ENCODE measurements at places on chromosomes 1 and 21. TPM values are rescaled to one million over a fixed set of nuclear protein-coding genes. Genes with fewer than 3 reads are reported as not detected.

The S100A5 gene
- 1.0 TPM for total RNA-seq

The RHBDL2 gene
- total RNA-seq = not detected

The ATAD3C gene
- total RNA-seq = 0.44 TPM

GRCh38 chr1:169207797-169208520 is 101.5 kb downstream of the ATP1B1 start:
- no peak overlapping the region for H3K4me3 ChIP-seq
- H3K36me3 ChIP-seq = no peaks in the 10 kb centered on the region
- no peak for DNase-seq
- peaks cover 4% of the 10 kb centered on the region for H3K4me1 ChIP-seq
- no peaks in the 10 kb centered on the region for H3K27me3 ChIP-seq

DNA sequence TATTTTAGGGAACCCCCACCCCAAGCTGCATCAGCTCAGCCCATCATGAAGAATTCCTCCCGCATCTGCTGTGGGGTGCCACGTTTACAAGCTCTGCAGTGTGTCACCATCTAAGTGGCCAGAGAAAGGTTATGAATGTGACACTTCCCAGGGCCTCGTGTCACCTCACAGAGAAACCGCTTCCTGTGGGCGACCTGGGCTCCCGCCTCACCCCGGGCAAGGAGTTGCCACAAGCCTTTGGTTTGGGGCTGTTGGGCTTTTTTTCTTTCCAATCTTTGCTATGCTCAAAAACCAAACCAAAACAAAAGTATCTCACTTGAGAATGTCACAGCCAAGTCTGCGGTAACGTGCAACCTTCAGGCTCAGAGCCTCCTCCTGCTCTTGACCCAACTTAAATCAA is 82.1 kb upstream of the ARHGEF16 start:
- no peaks in the 10 kb centered on the region for H3K36me3 ChIP-seq
- peaks cover 42% of the 10 kb centered on the region for H3K4me1 ChIP-seq
- peaks cover 7% of the 10 kb centered on the region for H3K27me3 ChIP-seq
- no peak for DNase-seq
- H3K27ac ChIP-seq = no peak overlapping the region

DNA sequence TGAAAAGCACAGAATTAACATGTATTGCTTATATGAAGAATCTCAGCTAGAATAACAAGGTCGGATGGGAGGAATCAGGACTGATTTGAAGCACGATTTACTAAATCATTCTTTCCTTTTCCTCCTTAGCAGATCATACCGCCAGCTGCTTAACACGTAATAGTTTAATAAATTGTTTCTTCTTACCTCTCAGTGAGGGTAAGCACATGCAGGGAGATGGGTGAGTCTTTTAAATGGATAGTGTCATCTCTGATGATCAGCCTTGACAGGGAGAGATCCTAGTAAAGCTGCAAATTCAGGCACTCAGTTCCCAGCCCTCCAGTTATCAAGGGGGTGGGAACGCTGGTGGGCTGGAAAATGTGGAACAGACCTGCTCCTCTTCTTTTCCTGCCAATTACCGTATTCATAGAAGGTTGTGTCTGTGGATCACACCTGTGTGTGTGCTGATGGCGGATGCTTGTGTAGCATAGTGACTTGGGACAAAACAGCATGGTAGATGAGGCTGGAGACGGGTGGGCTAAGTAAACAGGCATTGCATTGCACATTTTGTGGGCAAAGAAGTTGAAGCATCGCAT is 30.7 kb downstream of the NTPCR start:
- H3K4me1 ChIP-seq = peaks cover 9% of the 10 kb centered on the region
- no peak overlapping the region for H3K4me3 ChIP-seq
- peak; percentile 25 for DNase-seq
- no peaks in the 10 kb centered on the region for H3K27me3 ChIP-seq
- peaks cover 18% of the 10 kb centered on the region for H3K36me3 ChIP-seq

DNA sequence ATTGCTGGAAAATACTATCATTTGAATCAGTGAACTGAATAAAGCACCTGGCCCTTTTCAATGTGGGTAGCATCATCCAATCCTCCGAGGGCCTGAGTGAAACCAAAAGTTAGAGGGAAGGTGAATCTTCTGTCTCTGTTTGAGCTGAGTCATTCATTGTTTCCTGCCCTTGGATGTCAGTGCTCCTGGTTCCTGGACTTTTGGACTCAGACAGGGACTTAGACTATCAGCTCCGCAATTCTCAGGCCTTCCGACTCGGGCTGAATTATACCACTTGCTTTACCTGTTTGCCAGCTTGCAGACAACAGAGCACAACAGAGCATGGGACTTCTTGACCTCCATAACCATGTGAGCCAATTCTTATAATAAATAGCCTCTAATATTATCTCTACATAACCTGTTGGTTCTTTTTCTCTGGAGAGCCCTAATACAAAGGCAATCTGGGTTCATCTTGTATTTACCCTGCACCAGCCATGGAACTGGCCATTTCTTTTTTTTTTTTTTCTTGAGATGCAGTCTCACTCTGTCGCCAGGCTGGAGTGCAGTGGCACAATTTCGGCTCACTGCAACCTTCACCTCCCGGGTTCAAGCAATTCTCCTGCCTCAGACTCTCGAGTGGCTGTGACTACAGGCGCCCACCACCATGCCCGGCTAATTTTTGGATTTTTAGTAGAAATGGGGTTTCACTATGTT is 19.2 kb upstream of the VASH2 start:
- DNase-seq = no peak
- peaks cover 4% of the 10 kb centered on the region for H3K27me3 ChIP-seq
- H3K36me3 ChIP-seq = no peaks in the 10 kb centered on the region
- no peak overlapping the region for H3K27ac ChIP-seq
- no peak overlapping the region for H3K4me3 ChIP-seq
- H3K4me1 ChIP-seq = no peaks in the 10 kb centered on the region

GRCh38 chr1:70436622-70437251 is 25.7 kb downstream of the CTH start:
- DNase-seq = no peak
- no peak overlapping the region for H3K27ac ChIP-seq
- H3K4me3 ChIP-seq = no peak overlapping the region
- peaks cover 32% of the 10 kb centered on the region for H3K36me3 ChIP-seq
- H3K27me3 ChIP-seq = no peaks in the 10 kb centered on the region

DNA sequence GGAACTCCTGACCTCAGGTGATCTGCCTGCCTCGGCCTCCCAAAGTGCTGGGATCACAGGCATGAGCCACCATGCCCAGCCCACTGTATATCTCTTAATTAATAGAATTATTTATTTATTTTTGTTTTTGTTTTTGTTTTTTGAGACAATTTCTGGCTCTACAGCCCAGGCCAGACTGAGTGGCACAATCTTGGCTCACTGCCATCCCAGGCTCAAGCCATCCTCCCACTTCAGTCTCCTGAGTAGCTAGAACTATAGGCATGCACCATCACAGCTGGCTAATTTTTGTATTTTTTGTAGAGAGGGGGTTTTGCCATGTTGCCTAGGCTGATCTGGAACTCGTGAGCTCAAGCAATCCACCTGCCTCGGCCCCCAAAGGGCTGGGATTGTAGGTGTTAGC is 15.7 kb upstream of the WDTC1 start:
- no peak overlapping the region for H3K27ac ChIP-seq
- no peaks in the 10 kb centered on the region for H3K36me3 ChIP-seq
- no peak overlapping the region for H3K4me3 ChIP-seq
- no peak for DNase-seq

DNA sequence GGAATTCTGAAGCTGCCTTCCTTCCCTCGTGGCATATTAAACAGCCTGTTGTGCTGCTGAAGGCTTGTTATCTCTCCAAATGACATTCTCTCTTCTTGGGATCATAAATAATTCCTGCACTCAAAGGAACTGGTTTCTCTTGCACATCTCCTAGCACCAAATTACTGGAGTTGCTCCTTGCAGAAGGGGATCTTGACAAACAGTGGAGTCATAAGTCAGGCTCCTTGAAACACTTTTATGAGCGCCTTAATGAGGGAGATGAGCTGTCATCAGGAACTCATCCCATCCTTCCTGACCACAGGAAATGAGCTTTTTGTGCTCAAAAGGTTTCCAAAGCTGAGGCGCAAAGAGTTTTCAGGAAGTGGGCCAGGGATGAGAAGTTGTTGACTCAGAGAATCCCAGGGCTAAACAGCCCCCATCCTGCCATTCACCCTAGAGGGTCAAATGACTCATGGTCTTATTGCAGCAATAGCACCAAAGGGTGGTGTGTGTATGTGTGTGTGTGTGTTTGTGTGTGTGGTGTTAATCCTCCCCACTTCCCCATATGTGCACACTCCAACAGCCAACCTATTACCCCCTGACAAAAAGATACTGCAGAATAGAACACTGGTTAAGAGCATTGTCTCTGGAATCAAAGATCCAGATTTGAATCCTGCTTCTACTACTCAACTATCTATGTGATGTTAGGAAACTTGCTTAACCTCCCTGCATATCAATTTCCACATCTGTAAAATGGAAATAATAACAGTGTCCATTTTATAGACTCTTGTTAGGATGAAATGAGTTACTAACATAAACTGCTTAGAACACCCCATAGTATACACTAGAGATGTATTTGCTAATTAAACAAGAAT is 2.8 kb upstream of the PHC2 start:
- no peaks in the 10 kb centered on the region for H3K27me3 ChIP-seq
- H3K27ac ChIP-seq = peak overlapping the region; percentile 76
- peaks cover 38% of the 10 kb centered on the region for H3K4me1 ChIP-seq
- DNase-seq = no peak
- H3K36me3 ChIP-seq = no peaks in the 10 kb centered on the region
- no peak overlapping the region for H3K4me3 ChIP-seq

GRCh38 chr1:49026230-49026811 is 249.6 kb upstream of the BEND5 start:
- no peak for DNase-seq
- no peak overlapping the region for H3K4me3 ChIP-seq
- H3K4me1 ChIP-seq = no peaks in the 10 kb centered on the region
- H3K36me3 ChIP-seq = no peaks in the 10 kb centered on the region

DNA sequence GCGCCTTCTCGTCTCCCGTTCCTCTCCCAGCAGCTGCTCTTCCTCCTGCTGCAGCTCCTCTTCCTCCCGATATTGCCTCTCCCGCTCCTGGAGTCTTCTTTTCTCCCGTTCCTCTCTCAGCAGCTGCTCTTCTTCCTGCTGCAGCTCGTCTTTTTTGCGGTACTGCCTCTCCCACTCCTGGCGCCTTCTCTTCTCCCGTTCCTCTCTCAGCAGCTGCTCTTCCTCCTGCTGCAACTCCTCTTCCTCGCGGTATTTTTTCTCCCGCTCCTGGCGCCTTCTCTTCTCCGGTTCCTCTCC is 5.3 kb downstream of the TCHH start:
- H3K36me3 ChIP-seq = no peaks in the 10 kb centered on the region
- H3K4me3 ChIP-seq = no peak overlapping the region
- no peak for DNase-seq
- H3K4me1 ChIP-seq = no peaks in the 10 kb centered on the region

DNA sequence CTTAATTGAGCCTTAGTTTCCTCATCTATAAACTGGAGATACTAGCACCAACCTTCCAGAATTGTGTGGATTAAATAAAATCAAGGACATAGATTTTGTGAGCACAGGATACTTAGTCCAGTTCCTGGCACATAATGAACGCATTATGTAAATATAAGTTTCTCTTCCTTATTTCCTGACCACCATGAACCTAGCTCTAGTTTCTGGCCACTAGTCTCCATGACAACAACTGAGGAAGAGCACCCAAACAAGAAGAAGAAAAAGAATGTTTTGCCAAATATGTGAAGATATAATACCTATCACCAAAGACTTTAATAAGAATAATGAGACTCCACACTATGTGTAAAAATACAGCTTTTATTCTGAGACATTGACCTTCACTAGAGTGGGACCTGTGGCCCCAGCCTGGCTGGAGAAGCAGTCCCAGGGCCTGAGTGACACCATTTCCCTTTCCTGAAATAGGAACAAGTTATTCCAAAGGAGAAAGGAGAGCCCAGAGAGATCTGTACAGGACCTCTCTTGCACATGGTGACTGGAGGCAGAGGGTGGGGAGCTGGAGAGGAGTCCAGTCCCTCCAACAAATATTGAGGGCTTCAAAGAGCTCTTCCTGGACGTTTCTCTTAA is 940 bp upstream of the USF1 start:
- no peaks in the 10 kb centered on the region for H3K27me3 ChIP-seq
- H3K4me3 ChIP-seq = peak overlapping the region; percentile 93
- peaks cover 14% of the 10 kb centered on the region for H3K4me1 ChIP-seq
- peaks cover 8% of the 10 kb centered on the region for H3K36me3 ChIP-seq
